GM12892 (cell line): ENCODE measurements at places on chromosomes 6 and 20.

DNA sequence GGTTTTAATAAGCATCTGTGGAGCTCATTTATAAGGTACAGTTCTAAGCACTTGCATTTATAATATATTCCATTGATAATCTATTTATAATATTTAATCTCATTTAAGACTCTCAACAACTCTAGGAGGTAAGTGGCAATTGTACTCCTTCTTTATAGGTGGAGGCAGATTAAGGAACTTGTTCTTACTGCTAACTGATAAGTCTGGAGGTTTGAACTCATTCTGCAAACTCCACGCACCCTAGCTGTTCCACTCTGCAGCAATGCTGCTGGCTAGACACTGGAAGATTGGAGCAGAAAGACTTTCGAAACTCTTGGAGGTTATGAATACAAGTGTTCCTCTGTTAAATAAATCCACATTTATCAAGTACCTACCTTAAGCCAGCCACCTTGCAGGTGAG is 793 bp upstream of the HDAC2 start:
- DNase-seq: no peak

- no peak for DNase-seq
Observed at GRCh38 chr6:109625199-109625598, 65.8 kb downstream of the AK9 start.

DNA sequence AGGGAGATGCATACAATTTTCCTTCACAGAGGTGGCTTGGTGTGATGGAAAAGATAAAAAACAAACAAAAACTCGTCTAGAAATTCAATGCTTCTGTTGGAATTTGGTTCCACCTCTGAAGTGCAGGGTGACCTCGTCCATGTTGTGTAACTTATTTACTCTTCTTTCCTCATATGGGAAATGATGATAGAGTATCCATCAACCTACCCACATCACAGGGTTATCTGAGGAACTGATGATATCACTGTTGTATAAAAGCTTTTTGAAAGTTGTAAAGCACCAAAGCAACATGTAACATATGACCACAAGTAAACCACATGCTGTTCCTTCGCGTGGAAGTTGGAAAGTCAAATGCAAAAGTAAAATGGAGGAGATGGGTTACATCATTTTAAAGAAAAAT is 212.0 kb upstream of the SGK1 start:
- no peak for DNase-seq

GRCh38 chr20:1898482-1899240 is 3.5 kb downstream of the SIRPA start:
- DNase-seq: no peak

GRCh38 chr6:109457562-109457996 is 2.0 kb upstream of the MICAL1 start:
- DNase-seq: no peak

GRCh38 chr20:49248879-49249665 is 28.8 kb downstream of the ZNFX1 start:
- DNase-seq: no peak

- no peak for DNase-seq
Observed at GRCh38 chr6:21997119-21998037, 299.5 kb downstream of the PRL start.

DNA sequence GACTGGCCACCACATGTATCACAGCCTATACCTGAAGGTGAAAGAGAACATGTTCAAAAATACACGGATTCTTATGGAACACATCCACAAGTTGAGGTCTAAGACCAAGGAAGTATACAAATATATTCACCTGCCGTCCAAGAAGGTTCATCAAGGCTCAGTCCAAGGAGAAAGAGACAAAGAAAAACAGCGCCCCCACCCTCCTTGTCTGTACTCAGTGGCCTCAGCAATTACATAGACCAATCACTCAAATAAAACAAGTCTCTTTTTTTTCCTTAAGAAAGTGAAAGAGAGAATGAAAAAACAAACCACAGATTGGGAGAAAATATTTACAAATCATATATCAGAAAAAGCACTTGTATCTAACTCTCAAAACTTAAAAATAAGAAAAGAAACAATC is 19.5 kb downstream of the CPXM1 start:
- no peak for DNase-seq

- no peak for DNase-seq
Observed at GRCh38 chr20:54267483-54268003, 59.7 kb downstream of the PFDN4 start.

GRCh38 chr6:127515234-127515793 is 3.8 kb downstream of the MTCL3 start:
- DNase-seq: peak; percentile 12
